Cerebellar nuclear complex (tissue), 1 donor: ENCODE measurements at places on chromosomes 16 and 17.
A peak's percentile ranks its signal among the peaks of the same experiment; 100 is the strongest.

DNA sequence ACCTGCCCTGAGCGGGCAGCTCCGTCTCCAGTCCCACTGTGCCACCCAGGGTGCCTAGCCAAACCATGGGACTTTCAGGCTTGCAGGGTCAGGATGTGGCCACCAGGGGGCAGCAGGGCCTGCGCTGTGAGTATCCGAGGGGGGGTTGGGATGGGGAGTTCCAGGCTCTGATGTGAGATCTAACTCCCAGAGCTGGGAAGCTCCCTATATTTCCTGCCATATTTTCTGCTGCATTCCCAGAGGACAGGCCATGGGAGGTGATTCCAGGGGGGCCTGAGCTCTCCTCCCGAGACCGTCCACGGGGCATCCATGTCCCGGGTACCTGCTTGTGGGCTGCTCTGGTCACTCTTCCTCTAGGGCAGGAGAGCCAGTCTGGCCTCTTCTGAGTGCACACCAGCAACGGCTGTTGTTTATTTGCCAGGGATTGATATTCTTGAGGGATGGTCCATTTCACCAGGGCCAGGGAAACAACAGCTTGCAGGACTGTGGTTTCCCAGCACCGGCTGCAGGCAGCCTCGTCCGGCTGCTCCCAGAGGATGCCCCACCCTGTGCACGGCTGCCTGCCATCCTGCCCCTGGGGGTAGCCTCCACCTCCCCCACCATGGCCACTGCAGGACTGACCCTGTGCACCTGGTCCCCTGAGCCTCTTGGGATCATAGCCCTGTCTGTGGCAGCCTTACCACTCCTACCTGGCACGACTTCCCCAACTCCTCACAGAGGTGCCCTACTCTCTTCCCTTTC is 1.2 kb downstream of the GPR142 start:
- no peak for DNase-seq

DNA sequence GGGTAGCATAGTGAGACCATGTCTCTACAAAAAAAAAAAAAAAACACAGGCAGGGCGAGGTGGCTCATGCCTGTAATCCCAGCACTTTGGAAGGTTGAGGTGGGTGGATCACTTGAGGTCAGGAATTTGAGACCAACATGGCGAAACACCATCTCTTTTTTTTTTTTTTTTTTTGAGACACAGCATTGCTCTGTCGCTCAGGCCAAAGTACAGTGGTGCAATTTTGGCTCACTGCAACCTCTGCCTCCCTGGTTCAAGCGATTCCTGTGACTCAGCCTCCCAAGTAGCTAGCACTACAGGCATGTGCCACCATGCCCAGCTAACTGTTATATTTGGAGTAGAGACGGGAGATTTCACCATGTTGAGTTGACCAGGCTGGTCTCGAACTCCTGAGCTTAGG is 5.1 kb downstream of the RAMP2 start:
- no peak for DNase-seq

DNA sequence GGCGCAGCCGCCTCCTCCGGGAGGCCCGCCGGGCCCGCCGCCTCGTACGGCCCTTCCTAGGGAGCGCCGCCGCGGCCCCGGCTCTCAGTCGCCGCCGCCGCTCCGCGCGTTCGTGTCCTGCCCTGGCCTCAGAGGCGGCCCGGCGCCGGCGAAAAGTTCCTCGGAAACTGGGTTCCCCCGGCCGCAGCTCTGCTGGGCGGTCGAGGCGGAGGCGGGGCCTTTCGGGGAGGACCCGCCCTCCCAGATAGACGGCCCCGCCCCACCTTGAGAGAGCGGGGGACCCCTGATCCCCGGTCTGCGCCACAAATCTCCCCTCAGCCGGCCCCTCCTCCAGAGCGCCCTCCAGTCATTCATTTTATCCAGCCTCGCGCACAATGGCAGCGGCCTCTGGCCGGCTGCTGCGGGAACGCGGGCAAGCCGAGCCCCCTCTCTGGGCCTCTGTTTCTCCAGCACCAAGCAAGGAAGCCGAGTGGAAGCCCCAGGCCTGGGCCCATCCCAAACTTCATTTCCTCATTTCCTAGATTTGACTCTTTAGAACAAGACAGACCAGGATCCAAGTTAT is at the start of gene SREBF1:
Gene SREBF1, minus strand, starts transcription at position 169 of the 562 bp plus-strand sequence. CDS start 169 bp downstream, outside the sequence.
- DNase-seq = no peak

- no peak for DNase-seq
Measured at GRCh38 chr17:46847204-46848191, 3.9 kb upstream of the WNT9B start.

- no peak for DNase-seq
Measured at GRCh38 chr17:32470405-32471167, 16.2 kb upstream of the CDK5R1 start.

DNA sequence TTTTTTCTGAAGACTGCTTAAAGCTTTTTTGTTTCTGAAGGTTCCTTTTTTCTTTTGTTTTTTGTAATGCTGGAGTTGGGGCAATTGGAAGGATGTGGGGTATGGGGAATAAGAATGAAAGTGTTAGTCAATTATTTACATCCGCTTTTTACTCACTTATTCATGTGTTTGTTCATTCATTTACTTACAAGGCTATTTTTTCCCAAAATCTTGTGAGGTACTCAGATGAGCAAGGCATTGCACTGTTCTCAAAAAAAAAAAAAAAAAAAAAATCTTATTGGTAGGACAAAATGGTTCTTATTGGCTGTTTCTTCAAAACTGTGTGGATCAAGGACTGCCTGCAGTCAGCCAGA is 55.7 kb downstream of the PLD6 start:
- no peak for DNase-seq

- DNase-seq = no peak
Measured at GRCh38 chr16:49596648-49597291, 223.2 kb downstream of the C16orf78 start.

GRCh38 chr16:49462989-49463371 is 89.4 kb downstream of the C16orf78 start:
- DNase-seq = no peak

DNA sequence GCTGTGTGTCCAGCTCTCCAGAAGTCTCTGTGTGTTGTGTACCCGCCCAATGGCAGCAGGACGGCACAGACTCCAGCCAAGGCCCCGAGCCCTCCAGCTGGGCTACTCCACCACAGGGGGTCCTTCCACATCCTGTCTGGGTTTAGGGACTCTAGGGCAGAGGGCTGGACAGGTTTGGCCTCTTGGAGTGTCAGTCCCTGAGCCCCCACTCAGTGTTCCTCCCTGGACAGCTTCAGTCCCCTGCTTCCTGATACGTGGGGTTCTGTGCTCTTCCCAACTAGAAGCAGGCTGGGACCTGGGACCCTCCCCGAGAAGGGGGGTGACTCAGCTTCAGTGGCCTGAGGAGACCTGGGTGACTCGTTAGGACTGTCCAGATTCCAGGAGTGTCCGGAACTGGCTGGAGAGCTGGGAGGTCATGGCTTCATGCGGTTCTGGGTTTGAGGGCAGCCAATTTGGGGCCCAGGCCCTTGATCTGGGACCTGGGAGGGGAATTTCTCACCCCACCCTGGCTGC is 4.2 kb downstream of the CDK3 start:
- DNase-seq = no peak

GRCh38 chr16:77668201-77668600 is 54.1 kb upstream of the NUDT7 start:
- DNase-seq = no peak

DNA sequence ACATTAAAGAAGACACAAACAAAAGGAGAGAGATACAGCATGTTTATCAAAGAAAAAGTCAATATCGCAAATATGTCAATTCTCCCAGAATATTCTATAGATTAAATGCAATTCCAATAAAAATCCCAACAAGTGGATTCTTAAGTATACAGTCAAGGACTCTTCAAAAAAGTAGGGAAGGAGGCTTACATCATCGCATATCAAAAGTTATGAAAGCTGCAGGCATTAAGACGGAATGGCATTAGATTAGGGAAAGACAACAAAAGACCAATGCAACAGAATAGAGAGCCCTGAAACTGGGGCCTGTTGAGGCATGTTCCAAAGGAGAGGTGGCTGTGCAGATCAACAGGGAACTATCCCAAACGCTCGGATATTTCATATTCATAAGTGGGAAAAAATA is 76.0 kb downstream of the MARCHF10 start:
- DNase-seq = no peak

DNA sequence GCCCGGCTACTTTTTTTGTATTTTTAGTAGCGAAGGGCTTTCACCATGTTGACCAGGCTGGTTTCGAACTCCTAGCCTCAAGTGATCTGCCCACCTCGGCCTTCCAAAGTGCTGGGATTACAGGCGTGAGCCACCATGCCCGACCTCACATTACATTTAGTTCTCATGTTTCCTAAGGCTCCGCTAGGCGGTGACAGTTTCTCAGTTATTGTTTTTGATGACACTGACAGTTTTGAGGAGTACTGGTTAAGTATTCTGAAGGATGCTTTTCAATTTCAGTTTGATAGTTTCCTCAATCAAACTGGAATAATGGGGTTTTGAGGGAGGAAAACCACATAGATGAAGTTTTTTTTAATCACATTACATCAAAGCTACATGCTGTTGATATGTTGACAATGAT is 1028.5 kb downstream of the CDH8 start:
- no peak for DNase-seq

GRCh38 chr17:49717371-49717861 is 9.7 kb upstream of the SLC35B1 start:
- peak; percentile 93 for DNase-seq

DNA sequence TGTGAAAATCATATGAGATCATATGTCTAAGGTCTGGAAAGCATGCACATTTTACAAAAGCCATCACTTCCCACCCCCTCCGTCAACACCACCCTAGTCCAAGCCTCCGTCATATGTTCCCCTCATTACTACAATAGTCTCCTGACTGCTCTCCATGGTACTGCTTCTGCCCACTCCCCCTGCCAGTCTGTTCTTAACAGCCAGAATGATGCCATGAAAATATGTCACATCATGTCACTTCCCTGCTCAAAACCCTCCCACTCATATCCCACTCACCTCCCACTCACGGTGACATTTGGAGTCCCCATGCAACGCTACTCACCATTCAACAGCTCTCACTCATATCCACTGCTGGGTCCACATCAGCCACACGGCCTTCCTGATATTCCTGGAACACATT is 432.3 kb downstream of the XYLT1 start:
- no peak for DNase-seq

- no peak for DNase-seq
Measured at GRCh38 chr17:49514071-49514721, 19.1 kb downstream of the NGFR start.

DNA sequence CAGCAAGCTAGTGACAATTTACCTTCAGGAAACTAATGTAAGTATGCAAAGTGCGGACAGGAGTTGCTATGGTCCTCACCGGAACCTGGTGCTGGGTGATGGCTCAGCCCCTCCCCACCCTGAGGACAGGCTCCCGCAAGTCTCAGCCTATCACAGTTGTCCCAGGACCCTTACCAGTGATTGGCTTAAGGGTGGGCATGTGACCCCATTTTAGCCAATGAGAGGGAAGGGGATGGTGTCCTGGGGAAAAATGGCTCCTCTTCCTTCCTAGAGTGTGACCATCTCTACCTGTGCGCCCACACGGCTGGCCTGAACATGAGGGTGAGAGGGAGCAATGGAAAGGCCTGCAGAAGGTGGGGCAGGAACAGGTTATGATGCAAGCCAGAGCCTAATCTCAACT is 80.4 kb downstream of the C16orf78 start:
- DNase-seq = no peak

GRCh38 chr17:69428252-69428980 is 13.9 kb downstream of the MAP2K6 start:
- no peak for DNase-seq

DNA sequence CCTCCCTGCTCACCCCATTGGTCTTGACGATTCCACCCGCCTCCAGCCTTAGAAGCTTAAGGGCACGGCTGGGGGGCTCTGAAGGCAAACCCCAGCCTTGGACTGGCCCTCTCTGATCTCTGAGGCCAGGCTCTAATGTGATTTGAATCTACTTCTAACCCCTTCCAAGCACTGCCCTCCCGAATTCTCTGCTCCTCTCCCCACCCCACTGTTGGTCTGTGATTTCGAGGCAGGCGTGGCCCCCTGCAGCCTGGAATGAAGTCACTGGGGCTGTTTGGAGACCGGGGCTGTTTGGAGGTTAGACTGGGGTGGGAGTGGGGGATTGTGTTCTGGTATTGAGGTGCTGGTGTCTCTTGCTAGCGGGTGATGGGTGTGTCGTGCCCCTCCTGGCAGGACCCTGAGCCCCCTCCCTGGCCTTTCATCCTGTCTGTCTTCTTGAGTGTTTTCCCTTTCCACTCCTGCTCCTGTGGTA is 2.2 kb downstream of the GRB7 start:
- DNase-seq = no peak

DNA sequence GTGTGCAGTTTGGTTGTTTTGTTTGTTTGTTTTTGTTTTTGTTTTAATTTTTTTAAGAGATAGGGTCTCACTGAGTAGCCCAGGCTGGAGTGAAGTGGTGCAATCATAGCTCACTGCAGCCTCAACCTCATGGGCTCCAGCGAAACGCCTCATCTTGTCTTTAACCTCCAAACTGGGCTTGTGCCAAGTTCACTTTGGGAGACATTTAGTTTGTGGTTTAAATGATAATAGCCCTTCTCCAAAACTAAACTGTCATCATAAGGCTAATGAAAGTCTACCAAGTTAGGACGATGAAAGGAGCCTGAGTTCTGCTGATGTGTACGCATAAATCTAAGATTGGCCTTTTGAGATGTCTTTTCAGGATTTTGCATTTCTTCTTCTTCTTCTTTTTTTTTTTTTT is 6.5 kb upstream of the CARD14 start:
- DNase-seq = no peak

DNA sequence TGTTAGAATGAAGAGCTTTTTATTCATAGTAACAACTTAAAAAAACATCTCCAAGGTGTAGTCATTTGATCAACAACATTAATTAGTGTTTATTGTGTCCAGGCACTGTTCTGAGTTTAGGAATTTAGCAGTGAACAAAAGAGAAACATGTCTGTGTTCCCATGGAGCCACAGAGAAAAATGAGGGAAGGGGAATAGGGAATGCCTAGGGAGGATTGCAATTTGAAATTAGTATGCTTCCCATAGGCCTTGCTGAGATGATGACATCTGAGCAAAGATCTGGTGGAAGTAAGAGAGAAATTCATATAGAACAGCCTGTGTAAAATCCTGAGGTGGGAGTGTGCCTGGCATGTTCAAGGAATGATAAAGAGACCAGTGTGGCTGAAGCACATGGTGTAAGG is 318.0 kb downstream of the BCAS3 start:
- no peak for DNase-seq

GRCh38 chr17:67682196-67682595 is 35.5 kb upstream of the NOL11 start:
- no peak for DNase-seq

DNA sequence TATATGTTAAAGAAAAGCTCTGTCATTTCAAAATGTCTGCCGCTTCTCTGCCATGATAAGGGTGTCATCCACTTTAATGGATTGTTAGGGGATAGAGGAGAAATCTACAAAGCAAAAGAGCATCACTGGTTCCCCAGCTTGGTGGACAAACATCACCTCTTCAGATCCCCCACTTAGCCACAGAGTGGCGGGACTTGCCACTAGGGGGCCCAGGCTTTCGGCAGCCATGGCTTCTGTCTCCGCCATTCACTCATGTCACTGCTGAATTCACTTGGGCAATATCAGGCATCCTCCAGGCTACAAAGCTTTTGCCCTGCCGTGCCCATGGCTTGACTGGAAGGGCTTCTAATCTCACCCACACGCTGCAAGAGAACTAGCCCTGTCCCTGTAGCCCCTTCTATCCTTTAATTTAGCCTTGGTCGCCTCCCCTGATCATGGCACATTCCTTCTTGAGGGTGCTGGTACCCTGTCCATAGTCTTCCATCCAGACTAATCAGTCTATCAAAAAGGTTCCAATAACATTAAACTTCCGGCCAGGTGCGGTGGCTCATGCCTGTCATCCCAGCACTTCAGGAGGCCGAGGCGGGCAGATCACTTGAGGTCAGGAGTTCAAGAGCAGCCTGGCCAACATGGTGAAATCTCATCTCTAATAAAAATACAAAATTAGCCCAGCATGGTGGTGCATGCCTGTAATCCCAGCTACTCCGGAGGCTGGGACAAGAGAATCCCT is 34.7 kb downstream of the SBK1 start:
- no peak for DNase-seq
